ENCODE measurements at places on chromosomes 16 and 17.
A peak's percentile ranks its signal among the peaks of the same experiment; 100 is the strongest.

DNA sequence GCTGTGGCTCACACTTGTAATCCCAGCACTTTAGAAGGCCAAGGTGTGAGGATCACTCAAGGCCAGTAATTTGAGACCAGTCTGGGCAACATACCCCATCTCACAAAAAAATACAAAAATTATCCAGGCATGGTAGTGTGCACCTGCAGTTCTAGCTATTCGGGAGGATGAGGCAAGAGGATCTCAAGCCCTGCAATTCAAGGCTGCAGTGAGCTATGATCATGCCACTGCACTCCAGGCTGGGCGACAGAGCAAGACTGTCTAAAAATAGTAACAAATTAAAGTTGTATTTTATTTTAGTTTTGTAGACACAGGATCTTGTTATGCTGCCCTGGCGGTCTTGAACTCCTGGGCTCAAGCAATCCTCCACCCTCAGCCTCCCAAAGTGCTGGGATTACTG lies 18.2 kb downstream of the USP31 start:
- DNase-seq, result no peak

GRCh38 chr17:9918804-9919352 lies 13.8 kb upstream of the RCVRN start:
- DNase-seq, result peak; percentile 99

DNA sequence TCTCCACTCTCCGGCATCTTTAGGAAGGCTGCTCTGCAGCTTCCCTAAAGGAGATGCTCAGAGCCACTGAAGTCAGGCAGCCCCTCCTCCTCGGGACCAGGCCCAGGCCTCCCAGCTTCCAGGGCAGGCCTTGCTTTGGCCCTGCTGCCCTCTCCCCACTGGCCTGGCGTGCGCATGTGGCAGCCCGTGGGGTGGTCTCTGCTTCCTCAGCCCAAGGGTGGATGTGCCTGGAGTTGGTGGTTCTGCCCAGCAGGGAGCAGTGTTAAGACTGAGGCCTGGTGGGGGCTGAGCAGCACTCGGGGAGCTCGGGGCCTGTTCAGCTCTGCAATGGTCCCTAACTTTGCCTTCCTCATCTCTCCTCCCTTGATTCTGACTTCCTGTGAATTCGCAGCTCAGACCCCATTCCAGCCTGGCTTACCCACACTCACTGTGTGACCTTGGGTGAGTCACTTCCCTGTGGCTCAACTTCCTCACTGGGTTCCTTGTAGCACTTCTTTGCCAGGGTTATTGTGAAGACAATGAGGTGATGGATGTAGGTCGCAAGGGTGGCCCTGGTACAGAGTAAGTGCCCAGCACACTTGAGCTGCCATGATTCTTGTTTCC lies 63.2 kb downstream of the NKD1 start:
- DNase-seq, result no peak

DNA sequence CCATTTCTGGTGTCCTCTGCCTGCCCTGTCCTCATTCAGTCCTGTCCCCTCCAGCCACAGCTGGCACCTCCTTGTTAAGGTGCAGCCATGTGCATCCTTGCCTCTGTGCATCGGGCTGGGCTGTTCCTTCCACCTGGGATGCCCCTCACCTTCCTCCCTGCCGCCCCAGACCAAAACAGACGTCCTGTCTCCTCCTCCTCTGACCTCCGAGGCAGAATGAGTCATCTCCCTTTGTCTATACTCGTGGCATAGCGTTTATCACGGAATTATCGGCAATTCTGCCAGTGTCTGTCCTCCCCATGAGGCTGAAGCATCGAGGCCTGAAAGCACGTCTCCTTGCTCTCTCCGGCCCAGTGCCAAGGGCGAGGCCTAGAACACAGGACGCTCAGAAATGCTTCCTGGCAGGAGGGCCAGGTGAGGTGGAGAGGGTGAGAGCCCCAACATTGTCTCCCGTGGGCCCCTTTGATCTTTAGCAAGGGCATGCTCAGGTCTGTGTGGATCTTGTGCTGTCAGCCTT lies 4.6 kb downstream of the RAI1 start:
- DNase-seq, result no peak

GRCh38 chr16:35745821-35746248 lies 2286.4 kb downstream of the TP53TG3F start:
- DNase-seq, result no peak

GRCh38 chr17:45430006-45430737 lies 2.5 kb downstream of the ARHGAP27 start:
- no peak for DNase-seq

- DNase-seq, result no peak
These were observed 346.6 kb downstream of the SNX29 start for GRCh38 chr16:12323007-12323758.

DNA sequence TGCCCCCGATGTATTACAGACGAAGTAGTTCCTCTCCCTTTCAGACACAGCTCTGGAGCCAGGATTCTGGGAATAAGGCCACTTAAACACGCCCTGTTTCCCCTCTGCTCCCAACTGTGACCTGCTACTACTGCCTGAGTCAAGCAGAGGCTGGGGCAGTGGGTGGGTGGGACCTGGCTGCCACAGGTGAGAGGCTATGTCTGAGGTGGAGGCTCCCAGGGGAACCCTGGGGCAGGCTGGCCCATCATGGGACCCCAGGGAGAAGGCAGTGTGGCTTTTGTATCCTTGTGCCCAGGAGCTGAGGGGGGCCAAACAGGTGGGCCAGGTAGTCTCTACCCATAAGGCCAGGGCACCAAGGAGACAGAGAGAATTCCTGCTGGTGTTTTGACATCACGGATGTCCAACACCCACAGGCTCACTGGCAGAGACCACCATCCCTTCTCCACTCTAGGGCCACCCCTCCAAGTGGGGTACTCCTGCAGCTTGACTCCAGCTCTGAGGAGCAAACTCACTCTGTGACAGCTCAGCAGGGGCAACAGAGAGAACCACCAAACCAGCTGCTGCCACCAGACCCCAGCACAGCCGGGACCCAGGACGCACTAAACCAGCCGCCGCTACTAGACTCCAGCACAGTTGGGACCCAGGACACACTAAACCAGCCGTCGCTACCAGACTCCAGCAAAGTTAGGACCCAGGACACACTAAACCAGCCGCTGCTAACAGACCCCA lies 105.3 kb upstream of the SMURF2 start:
- no peak for DNase-seq

GRCh38 chr16:76577003-76577402 lies 299.8 kb downstream of the CNTNAP4 start:
- DNase-seq, result no peak

GRCh38 chr17:81123052-81124048 lies 42.0 kb upstream of the PVALEF start:
- no peak for DNase-seq
